ENCODE measurements at places on chromosomes 2 and 18. TPM values are rescaled to one million over a fixed set of nuclear protein-coding genes. Genes with fewer than 3 reads are reported as not detected.

DNA sequence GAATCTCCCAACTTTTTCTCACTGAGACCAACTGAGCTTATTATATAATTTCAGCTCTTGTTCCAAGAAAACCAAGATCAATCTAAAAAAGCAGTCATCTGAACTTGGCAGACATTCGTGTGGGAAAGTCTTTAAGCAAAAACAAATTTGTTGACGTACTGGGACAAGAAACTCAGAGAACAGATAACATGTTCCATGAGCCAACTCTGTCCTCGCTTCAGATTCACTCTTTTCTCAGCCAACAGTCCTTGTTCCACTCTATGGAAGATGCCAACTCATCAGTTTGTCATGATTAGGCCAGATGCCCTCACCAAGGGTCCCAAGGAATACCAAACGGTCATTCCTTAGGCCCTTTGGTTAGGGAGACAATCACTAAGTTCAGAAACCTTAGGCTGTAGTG, 224.2 kb upstream of the CTAGE1 start:
- H3K36me3 ChIP-seq, result no peaks in the 10 kb centered on the region
- no peak for DNase-seq
- H3K27me3 ChIP-seq, result no peaks in the 10 kb centered on the region
- H3K4me3 ChIP-seq, result no peak overlapping the region

GRCh38 chr2:19554520-19554919, 196.1 kb upstream of the OSR1 start:
- H3K4me3 ChIP-seq, result no peak overlapping the region
- DNase-seq, result no peak
- H3K27ac ChIP-seq, result no peak overlapping the region
- H3K36me3 ChIP-seq, result no peaks in the 10 kb centered on the region
- H3K4me1 ChIP-seq, result no peaks in the 10 kb centered on the region
- H3K27me3 ChIP-seq, result no peaks in the 10 kb centered on the region

- no peak overlapping the region for H3K4me3 ChIP-seq
- H3K27ac ChIP-seq, result no peak overlapping the region
These were observed 341.7 kb downstream of the PTPRM start for GRCh38 chr18:7908681-7909299.

DNA sequence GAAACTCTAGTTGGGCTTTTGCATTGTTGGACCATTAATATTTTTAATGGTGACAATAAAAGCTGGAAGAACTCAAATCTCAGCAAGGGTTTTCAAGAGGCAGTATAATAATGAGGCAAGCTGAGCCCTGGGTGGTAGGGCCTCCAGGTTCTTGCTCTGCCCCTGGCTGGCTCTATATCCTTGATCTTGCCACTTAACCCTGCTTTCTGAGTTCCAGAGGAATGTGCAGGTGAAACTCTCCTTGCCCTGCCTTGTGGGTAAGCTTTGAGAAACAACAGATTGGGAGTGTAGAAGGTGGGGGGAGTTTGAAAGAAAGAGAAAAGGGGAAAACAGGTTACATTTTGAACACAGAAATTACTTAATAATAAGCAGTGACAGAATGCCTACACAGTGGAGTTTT, 103.3 kb upstream of the MAP4K3 start:
- H3K27me3 ChIP-seq, result no peaks in the 10 kb centered on the region
- no peak overlapping the region for H3K27ac ChIP-seq
- DNase-seq, result no peak
- peaks cover 8% of the 10 kb centered on the region for H3K4me1 ChIP-seq
- H3K36me3 ChIP-seq, result no peaks in the 10 kb centered on the region

- H3K27me3 ChIP-seq, result no peaks in the 10 kb centered on the region
- H3K4me1 ChIP-seq, result no peaks in the 10 kb centered on the region
- DNase-seq, result no peak
- H3K36me3 ChIP-seq, result no peaks in the 10 kb centered on the region
These were observed 212.5 kb upstream of the GULP1 start for GRCh38 chr2:188079196-188079595.

- no peak overlapping the region for H3K27ac ChIP-seq
- no peaks in the 10 kb centered on the region for H3K27me3 ChIP-seq
- peaks cover 30% of the 10 kb centered on the region for H3K4me1 ChIP-seq
These were observed 25.3 kb upstream of the TACR1 start for GRCh38 chr2:75224636-75225094.

DNA sequence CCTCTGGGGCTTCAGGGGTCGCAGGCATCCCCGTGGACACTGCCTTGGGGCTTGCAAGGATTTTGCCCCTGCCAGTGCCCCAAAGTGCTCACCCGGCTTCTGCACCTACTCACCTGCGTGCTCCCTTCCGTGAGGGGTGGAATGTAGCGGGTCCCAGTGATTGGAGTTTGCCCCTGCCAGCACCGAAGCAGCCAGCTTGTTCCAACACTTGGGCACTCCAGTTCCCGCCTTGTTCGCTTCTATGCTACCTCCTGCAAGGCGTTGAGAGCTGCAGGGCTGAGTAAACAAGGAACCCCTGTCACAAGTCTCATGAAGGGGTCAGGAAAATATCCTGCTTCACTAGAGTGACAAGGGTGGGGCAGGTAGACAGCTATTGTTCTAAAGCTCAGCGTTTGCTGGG, 631.5 kb downstream of the EPHA4 start:
- H3K4me1 ChIP-seq, result no peaks in the 10 kb centered on the region
- no peaks in the 10 kb centered on the region for H3K27me3 ChIP-seq
- no peak for DNase-seq
- no peak overlapping the region for H3K27ac ChIP-seq

MAP2 gene
- 2.9 TPM for polyA plus RNA-seq

NT5DC4 gene
- polyA plus RNA-seq, result not detected

Data from GM23338 (cell line).